GM23248 (cell line): ENCODE measurements at places on chromosomes 3 and 15.

DNA sequence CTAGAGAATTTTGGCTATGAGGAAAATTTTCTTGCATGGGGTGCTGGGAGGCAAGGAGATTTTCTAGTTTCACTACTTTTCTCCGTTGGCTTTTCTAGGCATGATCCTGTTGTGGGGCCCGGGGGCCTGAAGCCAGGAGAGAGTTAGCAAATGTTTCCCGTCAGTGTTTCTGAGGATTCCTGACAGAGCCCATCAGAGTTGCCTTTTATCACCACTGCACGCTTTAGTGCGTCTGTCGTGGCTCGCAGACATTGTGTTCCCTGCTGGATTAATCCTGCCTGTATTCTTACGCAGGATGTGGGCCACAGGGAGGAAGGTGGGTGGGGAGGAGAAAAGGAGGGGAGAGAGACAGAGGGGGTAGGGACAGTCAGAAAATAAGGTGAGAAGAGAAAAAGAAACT is 18.1 kb upstream of the BOC start:
- DNase-seq, result no peak

- no peak for DNase-seq
Measured at GRCh38 chr3:41272667-41273066, 73.4 kb downstream of the CTNNB1 start.

- DNase-seq, result no peak
Measured at GRCh38 chr3:87009271-87009670, 18.3 kb upstream of the VGLL3 start.

GRCh38 chr3:159030138-159030670 is 228.3 kb downstream of the MFSD1 start:
- DNase-seq, result no peak

GRCh38 chr3:52844290-52844975 is 9.6 kb upstream of the MUSTN1 start:
- DNase-seq, result no peak

GRCh38 chr3:1798711-1799405 is 299.8 kb upstream of the CNTN4 start:
- DNase-seq, result no peak

- no peak for DNase-seq
Measured at GRCh38 chr3:45618081-45618509, 23.5 kb downstream of the LIMD1 start.

DNA sequence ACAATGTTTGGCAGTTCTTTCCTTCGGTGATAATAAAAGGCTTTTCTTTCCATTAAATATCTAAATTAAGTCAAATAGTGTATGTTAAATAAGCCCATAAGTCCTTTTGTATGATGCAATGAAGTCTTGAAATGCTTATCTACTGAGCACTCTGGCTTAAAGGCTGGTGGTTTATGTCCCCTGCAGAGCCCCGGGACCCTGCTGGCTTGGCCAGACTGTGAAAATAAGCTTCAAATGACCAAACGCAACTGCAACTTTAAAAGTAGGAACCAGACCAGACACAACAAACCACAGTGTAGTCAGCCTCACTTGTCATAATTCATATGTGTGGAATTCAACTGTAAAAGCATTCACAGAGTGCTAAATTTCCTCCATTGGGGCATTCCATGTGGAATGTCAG is 72.5 kb downstream of the FOXP1 start:
- peak; percentile 72 for DNase-seq

- DNase-seq, result peak; percentile 13
Measured at GRCh38 chr3:65181391-65181871, 493.6 kb upstream of the ADAMTS9 start.

DNA sequence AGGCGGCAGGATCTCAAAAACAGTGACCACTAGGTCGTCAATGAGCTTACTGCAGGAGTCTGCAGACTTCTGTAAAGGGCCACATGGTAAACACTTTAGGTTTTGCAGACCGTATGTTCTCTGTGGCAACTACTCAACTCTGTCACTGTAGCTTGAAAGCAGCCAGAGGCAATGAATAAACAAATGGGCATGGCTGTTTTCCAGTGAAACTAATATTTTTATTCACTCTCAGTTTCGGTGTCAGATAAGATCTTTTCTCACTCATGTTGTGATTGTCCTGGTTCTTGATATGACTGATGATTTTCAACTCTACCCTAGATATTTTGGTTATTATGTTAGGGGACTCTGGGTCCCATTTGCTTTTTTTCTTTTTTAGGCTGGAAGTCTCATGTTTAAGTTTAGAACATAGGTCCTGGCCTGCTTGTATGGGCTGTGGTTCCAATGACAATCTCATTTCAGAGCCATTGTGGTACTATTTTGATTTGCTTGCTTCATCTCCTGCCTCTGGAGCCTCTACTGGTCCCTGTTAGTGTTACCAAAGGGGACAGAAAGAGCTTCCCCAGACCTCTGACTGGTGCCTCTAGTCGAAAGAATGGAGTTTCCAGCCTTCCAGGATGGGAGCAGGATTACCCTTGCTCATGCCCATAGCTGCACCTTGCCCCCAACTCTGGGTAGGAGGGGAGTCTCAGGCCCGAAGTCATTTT is 222.0 kb downstream of the STT3B start:
- DNase-seq, result no peak

DNA sequence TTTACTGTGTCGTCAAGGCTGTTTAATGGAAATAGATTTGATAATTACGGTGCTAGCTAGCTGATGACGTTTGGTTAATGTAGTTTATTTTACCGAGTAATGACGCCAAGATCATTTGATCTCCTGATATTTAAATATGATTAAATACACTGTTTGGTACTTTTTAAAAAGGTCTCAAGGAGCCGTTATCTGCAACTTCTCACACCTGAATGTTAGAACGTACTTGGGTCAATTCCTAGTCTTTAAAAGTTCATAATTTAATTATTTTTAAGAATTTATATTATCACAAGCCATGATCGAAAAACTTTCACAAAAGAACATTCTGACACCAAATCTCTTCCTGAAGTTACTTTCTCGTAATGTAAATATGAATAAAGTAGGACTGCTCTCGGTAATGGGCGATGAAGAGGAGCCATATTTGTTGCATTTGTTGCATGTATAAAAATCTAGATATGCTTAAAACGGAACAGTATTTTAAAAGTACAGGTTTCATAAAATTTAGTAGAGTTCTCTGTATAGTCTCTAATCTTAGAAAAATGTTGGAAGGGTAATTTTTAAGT is 16.2 kb upstream of the CHD2 start:
- peak; percentile 36 for DNase-seq

DNA sequence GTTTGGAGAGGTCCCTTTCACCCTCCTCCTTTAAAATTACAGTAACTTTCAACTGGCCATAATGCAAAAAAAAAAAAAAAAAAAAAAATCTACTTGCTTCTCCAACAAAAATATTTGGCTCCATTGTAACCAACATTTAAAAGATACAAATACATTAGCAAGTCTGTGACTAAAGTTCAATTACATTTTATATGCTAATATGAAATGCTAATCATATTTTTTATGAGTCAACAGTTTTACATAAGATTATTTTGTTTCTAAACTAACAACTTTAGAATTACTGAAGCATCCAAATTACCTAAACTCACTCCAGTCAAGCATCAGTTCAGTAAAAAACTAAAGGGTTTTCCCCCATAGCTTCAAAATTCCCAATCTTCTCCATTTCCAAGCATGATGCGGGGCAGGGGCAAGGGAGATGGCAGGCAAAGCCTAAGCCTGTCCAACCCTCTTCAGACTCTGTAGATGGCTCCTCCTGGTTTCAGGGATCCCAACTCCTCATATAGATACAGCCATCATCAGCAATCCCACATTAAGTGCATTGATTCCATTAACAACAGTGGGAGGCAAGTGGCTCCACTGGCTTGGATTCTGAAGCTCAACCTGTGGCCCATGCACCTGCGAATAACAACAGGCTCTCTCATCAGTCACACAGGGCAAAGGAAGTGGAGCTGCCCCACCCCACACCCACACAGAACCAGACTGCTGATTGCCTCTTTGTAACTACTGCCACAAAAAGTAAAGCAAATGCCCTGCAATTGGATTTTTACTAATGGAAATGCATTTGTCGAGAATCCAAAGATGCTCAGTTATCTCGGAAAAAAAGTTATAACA is 15.0 kb downstream of the SFMBT1 start:
- DNase-seq, result no peak

DNA sequence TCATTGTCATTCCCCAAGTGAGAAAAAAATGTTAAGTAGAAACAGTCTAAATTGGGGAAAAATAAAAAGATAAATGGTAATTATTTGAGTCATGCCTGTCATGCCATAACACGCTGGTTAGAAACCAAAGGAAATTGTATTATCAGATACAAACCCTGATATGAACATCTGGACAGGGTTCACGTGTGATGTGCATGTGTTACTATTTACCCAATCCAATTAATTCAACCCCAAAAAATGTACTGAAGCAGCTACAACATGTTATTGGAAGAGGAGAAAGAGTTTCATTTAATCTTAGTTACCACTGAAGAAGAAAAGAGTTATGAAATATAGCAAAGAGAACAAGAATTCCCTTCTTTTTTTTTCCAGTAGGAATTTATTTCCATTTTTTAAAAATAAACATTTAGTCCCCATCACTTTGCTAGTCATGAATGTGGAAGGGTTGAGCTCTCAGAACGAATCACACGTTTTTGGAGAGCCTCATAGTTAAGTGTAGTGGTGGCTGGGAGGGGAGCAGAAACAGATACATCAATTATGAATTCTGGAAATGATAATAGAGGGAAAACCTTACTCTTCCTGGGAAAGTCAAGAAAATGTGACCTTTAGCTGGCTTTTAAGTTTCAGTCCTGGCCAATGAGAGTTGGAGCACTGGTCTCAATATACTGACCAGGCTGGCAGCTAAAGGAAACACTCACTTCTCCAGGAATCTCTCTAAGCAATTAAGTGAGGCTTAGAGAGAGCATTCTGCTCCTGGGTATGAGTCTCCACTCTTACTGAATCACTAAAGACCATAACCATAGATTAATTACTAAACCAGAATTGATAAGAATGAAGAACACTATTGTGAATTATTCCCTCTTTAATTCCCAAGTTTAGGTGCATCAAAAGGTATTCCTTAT is 796.5 kb downstream of the GRM7 start:
- DNase-seq, result no peak

- peak; percentile 82 for DNase-seq
Measured at GRCh38 chr15:38474155-38474757, 20.3 kb downstream of the FAM98B start.

DNA sequence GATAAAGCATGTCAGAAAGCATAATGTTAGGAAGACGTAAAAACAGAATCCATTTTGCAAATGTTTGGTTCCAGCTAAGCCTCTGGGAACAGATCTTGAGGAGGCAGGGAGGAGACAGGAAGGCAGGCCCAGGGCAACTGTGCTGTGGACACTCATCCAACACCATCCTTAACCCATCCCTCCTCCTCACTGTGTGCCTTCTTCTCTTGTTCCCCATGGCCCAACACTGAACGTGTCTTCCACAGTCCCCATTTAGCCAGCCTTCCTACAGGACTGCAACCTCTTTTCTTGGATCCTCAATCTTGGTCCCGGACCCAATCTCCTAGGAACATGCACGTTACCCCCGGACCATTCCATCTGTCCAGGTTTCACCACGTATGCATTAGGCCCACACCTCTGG is 15.4 kb downstream of the C2CD4B start:
- no peak for DNase-seq

DNA sequence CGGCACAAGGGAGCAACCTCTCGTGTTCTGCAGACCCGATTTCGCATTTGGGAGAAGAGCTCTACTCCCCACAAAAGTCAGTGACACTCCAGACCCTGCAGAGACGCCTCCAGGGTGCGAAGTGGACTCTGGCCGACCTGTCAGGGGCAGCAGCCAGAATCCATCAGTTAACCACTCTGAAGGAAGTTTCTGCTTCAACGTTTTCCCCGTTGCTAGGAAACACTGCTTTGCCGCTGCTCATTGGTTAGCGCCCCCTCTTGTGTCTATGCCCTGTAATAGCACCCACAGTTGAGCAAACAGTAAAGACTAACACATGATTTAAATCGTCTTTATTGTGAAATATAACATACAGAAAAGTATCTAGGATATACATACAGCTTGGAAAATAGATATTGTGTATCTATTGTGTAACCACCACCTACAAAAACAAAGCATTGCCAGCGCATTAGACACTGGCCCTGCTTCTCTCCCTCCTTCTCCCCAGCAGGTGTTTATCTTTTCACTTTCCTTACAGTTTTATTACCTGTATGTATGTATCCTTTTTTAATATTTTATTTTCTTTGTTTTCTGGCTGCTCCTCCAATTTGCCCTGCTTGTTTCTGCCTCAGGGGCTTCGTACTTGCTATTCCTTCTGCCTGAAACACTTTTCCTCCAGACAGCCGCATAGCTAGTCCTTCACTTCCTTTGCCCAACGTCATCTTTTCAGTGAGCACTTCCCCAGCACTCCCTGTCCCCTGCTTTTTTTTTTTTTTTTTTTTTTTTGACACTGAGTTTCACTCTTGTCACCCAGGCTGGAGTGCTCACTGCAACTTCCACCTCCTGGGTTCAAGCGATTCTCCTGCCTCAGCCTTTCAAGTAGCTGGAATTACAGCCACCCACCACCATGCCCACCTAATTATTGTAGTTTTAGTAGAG is 38.8 kb downstream of the TMEM40 start:
- DNase-seq, result peak; percentile 93

- DNase-seq, result no peak
Measured at GRCh38 chr15:67164811-67165253, 89.6 kb downstream of the AAGAB start.

DNA sequence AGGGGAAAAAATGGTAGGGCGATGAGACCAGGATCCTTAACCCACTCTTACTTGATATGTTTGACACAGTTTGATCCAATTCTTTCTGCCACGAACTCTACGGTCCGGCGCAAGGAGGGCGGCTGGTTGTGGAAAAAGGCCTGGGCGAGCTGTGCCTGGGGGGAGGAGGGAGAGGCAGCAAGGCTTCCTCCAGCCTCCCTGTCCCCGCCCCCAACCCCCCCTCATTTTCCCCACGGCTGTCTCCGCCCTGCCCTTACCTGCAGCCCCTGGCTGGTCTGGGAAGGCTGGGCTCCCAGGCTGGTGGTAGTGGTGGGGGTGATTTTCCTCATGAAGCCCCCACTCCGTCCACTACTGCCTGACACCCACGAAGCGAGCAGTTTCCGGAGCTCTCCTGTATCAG is 8.0 kb downstream of the CDAN1 start:
- no peak for DNase-seq

GRCh38 chr15:85379403-85380131 is 836 bp upstream of the AKAP13 start:
- peak; percentile 58 for DNase-seq

- no peak for DNase-seq
Measured at GRCh38 chr3:113906568-113907140, 41.2 kb upstream of the ZDHHC23 start.

GRCh38 chr3:152222327-152222726 is 46.4 kb upstream of the MBNL1 start:
- DNase-seq, result peak; percentile 91
